ENCODE measurements at places on chromosomes 12 and 14. TPM values are rescaled to one million over a fixed set of nuclear protein-coding genes. Genes with fewer than 3 reads are reported as not detected.

OTX2 gene
- total RNA-seq, result not detected

DHRS2 gene
- total RNA-seq, result 6.0 TPM

LRRC23 gene
- 18.6 TPM for total RNA-seq

NKX2-1 gene
- total RNA-seq, result not detected

ATN1 gene
- total RNA-seq, result 38.8 TPM

TMEM119 gene
- total RNA-seq, result 0.06 TPM

FOXG1 gene
- 0.25 TPM for total RNA-seq

TMTC1 gene
- total RNA-seq, result 0.04 TPM

C1S gene
- 43.7 TPM for total RNA-seq

Measured in A549 treated with dexamethasone at 1 μM for 4 hours (cell line).